ENCODE measurements at places on chromosomes 4 and X. TPM values are rescaled to one million over a fixed set of nuclear protein-coding genes. Genes with fewer than 3 reads are reported as not detected.

DIAPH2 gene
- 30.8 TPM for total RNA-seq

DNA sequence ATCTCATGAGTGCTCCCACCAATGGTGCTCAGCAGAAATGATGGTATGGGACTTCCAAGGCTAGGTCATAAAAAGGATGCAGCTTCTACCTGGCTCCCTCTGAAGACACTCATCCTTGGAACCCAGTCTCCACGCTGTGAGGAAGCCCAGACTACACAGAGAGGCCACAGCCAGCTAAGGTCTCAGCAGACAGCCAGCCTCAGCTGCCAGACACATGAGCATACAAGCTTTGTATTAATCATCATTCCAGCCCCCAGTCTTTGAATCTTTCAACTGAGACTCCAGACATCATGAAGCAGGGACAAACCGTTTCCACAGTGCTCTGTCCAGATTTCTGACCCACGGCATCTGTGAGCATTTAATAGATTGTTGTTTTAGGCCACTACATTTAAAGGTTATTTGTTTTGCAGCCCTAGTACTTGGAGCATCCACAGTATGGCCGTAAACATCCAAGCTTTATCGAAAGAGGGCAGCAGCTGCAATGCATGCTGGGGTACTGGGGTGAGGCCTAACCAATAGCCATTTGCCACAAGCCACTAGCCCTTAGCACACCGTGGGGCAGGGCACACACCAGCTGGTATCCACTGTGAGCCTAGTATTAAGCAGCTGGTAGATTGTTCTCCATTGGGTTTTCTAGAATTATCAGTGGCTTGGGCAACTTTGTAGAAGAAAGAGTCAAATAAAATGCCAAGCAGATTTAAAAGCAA, 449.1 kb downstream of the BCOR start:
- DNase-seq = no peak

DMRTC1 gene
- total RNA-seq = not detected

DNA sequence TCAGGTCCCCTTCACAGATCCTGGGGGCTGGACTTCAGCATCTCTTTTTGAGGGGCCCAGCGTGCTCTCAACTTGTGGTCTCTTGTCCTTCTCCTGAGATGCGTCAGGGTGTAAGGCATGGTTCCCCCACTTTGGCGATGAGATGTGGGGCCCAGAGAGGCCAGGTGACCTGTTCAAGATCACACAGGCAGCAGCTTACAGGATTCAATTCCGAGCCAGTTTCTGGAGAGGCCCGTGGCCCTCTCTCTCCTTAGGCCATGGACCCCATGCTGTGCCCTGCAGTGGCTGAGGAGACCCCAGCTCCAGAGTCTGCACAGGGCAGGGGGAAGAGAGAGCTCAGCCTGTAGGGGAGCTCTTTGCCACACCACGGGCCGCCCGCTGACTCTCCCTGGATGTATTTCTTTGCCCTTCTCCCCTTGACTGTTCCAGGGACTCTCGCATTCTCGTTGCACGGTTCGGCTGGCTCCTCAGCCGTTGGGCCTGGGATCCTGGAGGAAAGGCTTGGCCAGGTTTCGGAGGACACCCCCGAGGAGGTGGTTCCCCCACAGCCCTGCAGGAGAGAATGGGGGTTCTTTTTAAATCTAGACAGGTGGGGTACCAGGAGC, 18.6 kb downstream of the NSG1 start:
- no peak for DNase-seq

TMPRSS11F gene
- total RNA-seq = not detected

DNA sequence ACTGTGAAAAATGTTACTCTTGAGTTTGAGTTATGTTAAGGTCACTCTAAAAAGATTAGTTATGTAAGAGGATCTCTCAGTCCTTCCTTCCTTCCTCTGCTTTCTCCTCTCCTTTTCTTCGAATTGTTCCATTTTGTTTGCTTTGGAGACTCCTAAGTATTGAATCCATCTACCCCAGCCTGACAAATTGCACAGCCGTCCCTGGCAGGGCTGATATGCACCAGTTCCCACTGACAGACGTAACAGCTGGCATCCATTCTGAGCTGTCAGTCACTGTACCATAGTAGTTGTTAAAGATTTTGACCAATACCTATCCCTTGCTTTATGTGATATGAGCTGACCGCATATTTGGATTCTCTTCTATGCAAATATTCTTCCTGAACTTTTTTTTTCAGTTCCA, 210.7 kb upstream of the IGFBP7 start:
- DNase-seq = no peak

HMGB2 gene
- total RNA-seq = 48.2 TPM
